ENCODE measurements at places on chromosomes 5 and 9.
A peak's percentile ranks its signal among the peaks of the same experiment; 100 is the strongest.

- DNase-seq = no peak
These were observed 11.1 kb upstream of the CDC42SE2 start for GRCh38 chr5:131252824-131253171.

GRCh38 chr5:153546566-153546965 is 56.1 kb downstream of the GRIA1 start:
- DNase-seq = no peak

DNA sequence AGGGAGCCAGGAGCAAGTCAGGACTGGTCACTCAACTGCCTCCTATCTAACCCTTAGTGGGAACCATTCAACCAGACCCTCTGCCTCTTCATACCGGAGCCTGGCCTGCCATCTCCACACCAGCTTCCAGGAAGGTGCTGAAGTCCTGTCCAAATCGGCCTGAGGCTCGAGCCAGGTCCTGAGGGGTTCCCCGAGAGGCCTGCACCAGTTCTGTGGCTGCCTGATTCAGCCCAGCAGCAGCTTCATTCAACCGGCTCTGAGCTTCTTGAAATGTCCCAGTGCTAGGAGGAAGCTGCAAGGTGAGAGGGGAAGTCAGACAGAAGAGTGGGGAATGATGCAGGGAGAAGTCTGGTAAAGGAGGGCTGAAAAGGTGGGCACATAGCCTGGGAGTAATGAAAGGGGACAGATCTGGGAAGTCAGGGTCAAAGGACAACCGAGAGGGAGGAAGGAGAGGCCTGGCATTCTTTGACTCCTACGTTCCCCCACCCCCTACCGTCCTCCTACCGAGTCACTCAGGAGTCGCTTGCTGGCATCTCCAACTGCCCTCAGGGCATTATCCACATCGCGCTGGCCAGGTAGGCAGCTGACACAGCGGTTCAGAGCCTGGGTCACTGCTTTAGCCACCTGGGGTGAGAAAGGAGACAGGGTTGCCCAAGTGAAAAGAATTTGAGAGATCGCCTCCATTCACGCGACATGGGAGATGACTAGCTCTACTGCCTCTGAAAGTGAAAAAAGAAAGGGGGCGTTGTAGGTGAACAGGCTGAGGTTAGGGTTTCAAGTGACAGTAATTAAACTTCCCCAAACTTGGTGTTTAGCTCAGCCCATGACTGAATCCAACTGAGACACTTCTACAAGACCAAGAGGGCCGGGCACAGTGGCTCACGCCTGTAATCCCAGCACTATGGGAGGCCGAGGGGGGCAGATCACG is 20.2 kb downstream of the TLN1 start:
- DNase-seq = no peak

- DNase-seq = peak; percentile 19
These were observed 13.0 kb downstream of the SLC4A9 start for GRCh38 chr5:140372971-140373487.

All from stimulated activated CD8-positive, alpha-beta memory T cell treated with anti-CD3 and anti-CD28 coated beads, Interleukin-15, amount 100 ng/mL, for 48 hours (primary cell).